C1 segment of cervical spinal cord (tissue), 14 donors: ENCODE measurements at places on chromosomes 7 and 10.

- no peak for DNase-seq
These were observed 718 bp downstream of the DYNC2I1 start for GRCh38 chr7:158856883-158857668.

DNA sequence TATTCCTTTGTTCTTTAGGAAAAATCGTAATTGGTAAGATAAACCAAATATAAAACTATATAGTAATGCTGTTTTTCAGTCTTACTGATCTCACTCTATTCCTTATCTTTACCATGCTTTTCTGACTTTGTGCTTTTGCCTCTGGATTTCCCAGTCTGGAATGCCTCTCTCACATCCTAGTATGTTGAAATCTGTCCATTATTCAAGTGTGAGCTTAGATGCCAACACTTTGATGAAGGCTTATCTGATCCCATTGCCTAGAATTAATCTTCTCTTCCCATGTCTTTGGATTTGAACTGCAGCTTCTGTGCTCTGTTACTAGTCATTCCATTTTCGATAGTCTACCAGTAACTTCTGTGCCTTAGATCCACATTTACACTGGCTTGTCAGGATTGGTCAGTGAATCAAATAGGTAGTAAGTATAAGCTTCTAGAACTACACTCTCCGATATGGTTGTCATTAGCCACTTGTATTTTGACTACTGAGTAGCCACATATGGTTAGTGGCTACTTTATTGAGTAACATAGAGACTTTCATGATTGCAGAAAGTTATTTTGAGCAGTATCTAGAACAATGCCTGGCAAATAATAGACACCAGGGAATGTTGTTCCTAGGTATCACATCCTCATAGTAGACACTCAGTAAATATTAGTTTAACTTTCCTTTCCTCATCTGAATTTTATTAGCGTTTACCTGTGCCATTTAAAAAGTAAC, 92.9 kb downstream of the BMPR1A start:
- DNase-seq: no peak

DNA sequence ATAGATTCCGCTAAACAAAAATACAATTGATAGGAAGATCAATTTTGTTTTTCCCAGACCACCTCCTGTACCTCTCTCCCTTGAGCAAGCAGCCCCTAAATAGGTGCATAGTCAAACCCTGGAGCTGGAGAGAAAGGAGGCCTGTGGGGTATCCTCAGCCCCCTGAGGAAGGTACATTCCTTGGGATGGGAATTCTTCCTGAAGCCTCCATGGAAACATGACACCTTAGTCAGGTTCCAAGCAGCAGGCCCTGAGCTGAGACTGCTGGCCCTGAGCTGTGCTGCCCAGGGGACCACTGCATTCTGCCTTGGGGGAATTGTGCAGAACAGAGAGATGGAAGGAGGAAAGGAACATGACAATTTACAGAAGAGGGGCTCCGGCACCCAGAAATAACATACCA, 7.4 kb downstream of the HNRNPF start:
- no peak for DNase-seq

- DNase-seq: no peak
These were observed 260.9 kb downstream of the AHR start for GRCh38 chr7:17559388-17559787.

- no peak for DNase-seq
These were observed 69.3 kb upstream of the C7orf33 start for GRCh38 chr7:148521271-148521670.

GRCh38 chr7:158452331-158452730, 135.3 kb downstream of the PTPRN2 start:
- DNase-seq: no peak

- no peak for DNase-seq
These were observed 164.6 kb upstream of the PPP1R3A start for GRCh38 chr7:114083166-114084001.

- no peak for DNase-seq
These were observed 102.0 kb upstream of the STEAP1B start for GRCh38 chr7:22601812-22602565.

- DNase-seq: no peak
These were observed 315.5 kb downstream of the PTPRN2 start for GRCh38 chr7:158272091-158272490.

GRCh38 chr7:30525429-30525828, 20.8 kb upstream of the GGCT start:
- DNase-seq: no peak

DNA sequence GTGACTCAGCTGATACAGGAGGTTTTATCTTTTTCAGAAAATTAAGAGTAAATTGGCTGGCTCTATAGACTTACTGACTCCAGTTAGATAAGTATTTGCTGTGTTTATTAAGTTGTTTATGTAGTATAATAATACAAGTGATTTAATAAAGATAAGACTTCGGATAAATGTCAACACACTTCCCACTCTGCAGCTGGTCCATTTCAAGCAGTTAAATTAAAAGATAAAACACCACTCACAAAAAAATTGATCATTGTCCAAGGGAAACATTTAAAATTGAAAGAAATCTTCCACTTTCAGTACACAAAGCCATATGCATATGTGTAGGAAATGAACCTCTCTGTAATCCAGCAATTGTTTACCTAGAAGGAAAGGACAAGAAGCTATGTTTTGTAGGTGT, 106.1 kb upstream of the SP8 start:
- DNase-seq: no peak

GRCh38 chr7:42567051-42567450, 330.0 kb upstream of the GLI3 start:
- no peak for DNase-seq

DNA sequence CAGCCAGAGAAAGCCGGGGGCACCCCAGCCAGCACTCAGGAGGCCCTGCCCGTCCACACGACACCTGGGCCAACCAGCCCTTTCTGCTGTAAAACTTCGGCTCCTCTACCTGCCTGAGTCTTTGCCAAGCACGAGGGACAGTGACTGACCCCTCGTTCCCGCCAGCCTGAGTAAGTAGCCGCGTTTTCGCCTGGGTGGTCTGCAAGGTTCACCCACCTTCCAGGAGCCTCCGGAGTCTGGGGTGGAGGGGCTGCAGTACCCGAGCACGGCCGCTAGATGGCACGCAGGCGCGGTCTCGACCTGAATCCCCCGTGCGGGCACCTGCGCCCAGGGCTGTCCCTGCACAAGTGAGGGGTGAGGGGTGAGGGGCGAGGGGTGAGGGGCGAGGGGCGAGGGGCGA, 192.7 kb downstream of the PTPRN2 start:
- no peak for DNase-seq

DNA sequence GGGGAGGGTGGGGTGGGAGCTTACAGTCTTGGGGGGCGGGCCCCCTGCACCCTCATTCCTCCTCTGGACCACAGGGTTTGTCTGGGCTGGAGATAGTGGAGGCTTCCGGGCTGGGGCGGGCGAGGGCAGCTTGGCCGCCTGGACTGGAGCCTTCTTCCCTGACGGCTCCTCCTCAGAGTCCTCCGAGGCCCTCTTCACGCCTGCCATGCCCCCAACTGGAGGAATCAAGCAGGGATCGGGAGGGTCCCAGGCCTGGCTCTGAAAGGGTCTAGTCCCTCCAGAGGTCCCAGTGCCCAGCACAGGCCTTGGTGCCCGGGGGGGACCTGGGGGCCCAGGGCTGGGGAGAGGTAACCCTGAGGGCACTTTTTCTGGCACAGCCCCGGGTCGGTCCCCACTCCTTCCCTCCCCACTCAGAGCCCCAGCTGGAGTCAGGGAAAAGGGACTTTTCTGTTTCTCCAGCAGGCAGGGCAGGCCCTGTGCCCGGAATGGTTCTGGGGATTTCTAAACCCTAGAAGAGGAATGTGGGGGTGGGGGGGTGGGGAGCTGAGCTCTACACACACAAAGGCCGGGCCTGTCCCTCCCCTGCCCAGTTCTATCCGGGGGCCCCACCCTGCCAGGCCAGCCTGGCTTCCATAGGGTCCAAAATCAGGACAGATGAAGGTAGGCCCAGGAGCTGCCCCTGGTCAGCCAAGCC, 11.6 kb downstream of the MICALL2 start:
- no peak for DNase-seq

GRCh38 chr10:77801474-77802161, 124.9 kb downstream of the DLG5 start:
- peak; percentile 18 for DNase-seq

GRCh38 chr10:63766745-63767137, 245.5 kb downstream of the REEP3 start:
- no peak for DNase-seq

DNA sequence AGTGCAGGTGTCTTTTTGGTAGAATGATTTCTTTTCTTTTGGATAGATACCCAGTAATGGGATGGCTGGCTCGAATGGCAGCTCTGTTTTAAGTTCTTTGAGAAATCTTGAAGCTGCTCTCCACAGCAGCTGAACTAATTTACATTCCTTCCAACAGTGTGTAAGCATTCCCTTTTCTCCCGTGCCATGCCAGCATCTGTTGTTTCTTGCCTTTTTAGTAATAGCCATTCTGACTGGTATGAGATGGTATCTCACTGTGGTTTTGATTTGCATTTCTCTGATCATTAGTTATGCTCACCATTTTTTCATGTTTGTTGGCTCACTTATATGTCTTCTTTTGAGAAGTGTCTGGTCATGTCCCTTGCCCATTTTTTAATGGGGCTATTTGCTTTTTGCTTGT, 486.3 kb downstream of the GALNT17 start:
- DNase-seq: no peak

DNA sequence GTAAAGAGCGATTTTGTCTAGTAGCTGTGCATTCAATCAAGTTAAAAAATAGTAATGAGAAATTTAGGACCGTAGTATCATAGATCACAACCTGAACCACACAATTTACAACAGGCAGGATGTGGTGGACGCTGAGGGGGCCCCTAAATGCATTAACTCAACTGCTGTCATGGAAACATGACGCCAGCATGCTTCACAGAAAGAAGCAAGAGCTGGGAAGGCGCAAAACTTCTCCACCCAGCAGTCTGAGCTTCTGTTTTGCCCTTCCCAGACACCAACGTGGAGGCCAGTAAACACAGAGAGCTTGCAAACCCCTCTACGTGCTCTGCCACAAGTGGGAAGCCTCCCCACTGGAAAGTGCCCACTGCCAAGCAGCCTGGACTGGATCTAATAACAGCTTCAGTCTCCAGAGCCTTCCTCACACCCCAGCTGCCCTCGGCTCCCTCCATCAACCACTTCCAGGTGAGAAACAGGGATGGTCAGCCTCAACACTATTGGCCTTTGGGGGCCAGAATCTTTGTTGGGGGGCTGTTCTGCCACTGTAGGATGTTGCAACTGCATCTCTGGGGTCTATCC, 151.8 kb downstream of the SFMBT2 start:
- DNase-seq: no peak

DNA sequence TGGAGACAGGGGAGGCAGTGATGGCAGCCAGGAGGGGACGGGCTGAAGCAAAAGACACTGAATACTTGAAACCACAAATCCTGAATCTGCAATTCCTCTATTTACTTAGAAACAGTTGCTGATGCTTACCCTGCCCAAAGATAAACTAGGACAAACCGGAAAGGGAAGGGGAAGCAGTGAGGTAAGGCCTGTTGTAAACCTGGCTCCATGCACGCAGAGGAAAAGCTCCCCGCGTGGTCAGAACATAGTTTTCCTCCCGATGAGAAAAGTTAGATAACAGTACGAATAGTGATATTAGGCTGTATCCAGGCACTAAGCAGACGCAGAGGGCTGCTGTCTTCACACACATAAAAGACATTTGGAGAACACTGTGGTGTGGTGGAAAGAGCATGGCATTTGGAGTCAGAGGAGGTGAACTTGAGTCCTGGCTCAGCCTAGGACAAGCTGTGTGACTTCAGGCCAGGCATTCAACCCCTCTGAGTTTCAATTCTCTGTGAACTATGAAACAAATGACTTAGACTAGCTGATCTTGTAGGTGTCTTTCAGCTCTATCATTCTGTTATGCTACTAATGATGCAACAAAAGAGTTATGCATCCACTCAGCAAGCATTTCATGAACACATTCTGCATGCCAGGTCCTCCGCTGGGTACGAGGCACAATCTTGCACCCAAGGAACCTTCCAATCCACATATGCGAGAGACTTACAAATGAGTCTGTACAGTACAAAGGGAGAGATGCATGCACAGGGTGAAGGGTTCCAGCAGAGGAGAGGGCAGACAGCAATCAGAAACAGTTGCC, 80.9 kb downstream of the SORBS1 start:
- no peak for DNase-seq

- no peak for DNase-seq
These were observed 580 bp downstream of the FAM200A start for GRCh38 chr7:99551334-99551733.

- no peak for DNase-seq
These were observed 52.2 kb downstream of the R3HCC1L start for GRCh38 chr10:98186681-98187080.

- DNase-seq: no peak
These were observed 16.6 kb downstream of the PLPP4 start for GRCh38 chr10:120473593-120473992.

DNA sequence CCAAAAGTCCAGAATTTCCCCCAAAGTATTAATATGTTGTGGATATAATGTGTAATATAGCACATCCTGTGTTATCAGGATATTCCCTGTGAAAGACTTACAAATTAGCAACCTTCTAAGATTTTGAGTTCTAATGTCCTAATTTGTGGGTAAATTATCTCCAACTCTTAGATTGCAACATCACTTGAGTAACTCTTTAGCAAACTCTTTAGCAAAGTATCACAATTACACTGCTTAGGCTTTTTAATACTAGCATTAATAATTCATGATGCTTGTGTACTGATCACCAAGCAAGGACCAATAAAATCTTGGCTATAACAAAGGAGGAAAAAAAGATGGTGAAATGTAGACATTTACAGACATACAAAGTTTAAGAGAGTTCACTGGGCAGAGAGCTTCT, 27.7 kb downstream of the HIP1 start:
- DNase-seq: no peak

DNA sequence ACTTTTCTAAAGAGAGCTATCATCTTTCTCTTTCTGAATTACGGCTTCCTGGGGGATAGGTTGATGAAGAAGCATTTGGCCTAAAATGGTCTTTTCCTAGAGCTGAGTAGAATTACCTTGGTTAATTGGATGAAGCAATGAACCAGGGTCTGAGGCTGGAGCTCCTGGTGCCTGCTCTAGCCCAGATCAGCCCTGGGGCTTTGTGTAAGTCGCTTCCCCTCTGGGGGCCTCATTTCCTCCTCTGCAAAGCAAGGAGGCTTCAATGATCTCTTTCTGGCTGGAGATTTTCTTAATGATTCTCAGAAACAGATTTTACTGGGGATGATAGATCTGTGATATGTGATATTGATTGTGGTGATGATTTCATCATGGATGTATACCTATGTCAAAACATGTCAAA, 3.5 kb upstream of the CPA2 start:
- no peak for DNase-seq

DNA sequence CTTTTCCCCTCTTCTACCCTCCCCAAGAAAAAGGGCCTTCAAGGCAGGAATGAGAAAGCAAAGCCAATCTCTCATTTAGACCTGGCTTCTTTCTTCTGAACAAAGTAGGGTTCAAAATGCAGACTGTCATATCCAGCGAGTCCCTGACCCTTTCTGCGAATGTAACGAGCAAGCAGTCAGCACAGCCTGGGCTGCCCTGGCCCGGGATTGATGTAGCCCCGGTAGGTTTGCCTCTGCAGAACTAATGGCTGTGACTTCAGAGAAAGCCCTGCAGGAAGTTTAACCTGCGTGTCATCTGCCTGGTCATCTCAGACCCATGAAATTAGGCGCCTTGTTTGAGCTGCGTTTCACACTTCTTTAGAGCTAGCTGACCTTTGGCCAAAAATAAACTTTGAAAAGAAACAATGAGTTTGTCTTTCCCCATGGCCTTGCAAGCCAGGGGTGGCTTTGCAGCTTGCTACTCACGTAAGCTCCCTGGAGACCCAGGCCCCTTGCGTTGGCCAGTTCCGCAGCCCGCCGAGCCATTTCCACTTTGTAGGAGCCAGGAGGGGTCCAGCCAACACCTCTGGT, 36.4 kb downstream of the HABP2 start:
- DNase-seq: no peak
